T-cell (primary cell): ENCODE measurements at places on chromosomes 13 and 19. TPM values are rescaled to one million over a fixed set of nuclear protein-coding genes. Genes with fewer than 3 reads are reported as not detected.

KCNN1 gene
- not detected for total RNA-seq

RAB3A gene
- 5.0 TPM for total RNA-seq

FBXO17 gene
- total RNA-seq, result 0.46 TPM

MRPS31 gene
- 28.5 TPM for total RNA-seq

RAB11B gene
- 90.3 TPM for total RNA-seq

INSL3 gene
- total RNA-seq, result 4.3 TPM

SIAH3 gene
- 2.4 TPM for total RNA-seq

FCGBP gene
- total RNA-seq, result 12.6 TPM

IL17D gene
- 0.16 TPM for total RNA-seq

GPR12 gene
- not detected for total RNA-seq

CLDND2 gene
- 3.6 TPM for total RNA-seq

UHRF1 gene
- total RNA-seq, result 2.0 TPM

CDX2 gene
- total RNA-seq, result not detected

ZNF331 gene
- 349 TPM for total RNA-seq

GRCh38 chr19:7159105-7159933 is 89.8 kb downstream of the ZNF557 start:
- DNase-seq, result no peak

- no peak for DNase-seq
Observed at GRCh38 chr13:101817898-101818297, 365.4 kb downstream of the ITGBL1 start.

DNA sequence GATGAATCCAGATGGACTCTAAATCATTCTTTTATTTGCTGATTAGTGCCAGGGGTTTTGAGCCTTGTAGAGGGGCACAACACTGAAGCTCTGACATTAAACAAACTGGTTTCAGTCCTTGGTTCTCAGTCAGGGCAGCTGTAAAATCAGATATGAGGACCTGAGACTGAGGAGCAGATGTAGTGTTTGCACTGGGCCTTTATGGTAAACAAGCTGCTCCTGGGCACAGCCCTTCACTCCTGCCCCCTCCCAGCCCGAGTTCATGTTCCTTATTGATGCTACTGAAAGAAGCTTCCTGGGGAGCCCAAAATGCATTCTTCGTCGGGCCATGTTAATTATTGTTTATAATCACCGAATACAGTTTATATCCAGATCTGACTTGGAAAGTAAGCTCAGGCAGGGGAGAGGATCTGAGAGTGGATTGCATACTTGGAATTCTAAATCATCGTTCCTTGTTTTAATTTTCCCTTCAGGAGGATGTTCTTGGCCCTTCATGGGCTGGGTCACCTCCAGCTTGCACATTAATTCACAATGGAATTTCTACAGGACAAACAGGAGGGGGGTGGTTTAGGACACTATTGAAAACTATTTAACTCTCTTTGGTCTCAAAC is 213.5 kb downstream of the FGF9 start:
- DNase-seq, result no peak

GRCh38 chr13:21799671-21800070 is 128.8 kb downstream of the FGF9 start:
- no peak for DNase-seq

DNA sequence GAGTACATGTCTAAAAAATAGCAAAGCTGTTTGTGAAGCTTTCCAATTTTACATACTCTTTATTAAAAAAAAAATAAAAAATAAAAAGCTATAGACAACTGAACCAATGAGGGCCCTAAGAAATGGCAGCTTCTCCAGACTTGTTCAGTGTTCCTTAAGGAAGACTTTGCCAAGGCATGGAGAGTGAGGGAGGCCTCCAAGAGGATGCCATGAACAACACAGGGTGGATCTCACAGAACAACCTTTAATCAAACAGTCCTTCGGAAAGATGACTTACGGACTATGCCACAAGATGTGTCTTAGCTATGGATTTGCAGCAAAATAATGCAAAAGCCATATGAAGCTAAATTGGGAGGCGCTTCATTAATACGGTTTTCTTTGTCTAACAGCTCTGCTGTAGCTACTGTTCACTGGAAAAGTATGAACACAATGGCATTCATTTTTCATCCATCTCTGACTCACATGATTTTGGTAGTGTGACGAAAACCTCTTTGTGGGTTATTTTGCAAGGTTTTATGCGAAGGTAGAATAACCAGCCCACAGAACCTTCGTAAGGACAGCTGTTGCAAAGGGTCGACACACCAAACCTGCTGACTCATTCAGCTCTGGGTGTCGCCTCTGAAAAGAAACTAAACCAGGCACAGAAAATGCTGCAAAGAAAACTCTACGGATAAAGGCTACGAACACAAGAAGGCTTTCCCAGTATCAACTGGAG is 27.7 kb downstream of the EFNB2 start:
- no peak for DNase-seq

DNA sequence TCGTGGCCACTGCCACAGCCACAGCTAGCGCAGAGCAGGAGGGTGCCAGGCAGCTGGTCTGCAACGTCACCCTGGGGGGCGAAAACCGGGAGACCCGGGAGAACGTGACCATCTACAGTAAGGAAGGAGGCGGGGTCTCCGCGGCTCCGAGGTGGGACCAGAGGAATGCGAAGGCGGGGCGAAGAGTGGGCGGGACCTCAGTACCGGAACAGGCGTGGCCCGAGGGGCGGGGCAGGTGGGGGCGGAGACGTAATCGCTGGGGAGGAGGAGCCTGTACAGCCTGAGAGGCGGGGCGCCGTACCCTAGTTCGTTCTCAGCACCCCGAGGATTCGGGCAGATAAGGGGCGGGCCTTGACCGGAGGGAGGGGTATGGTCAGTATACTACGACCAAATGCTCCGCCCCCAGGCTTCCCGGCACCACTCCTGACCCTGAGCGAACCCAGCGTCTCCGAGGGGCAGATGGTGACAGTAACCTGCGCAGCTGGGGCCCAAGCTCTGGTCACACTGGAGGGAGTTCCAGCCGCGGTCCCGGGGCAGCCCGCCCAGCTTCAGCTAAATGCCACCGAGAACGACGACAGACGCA is 2.5 kb downstream of the ICAM5 start:
- DNase-seq, result peak; percentile 42

DNA sequence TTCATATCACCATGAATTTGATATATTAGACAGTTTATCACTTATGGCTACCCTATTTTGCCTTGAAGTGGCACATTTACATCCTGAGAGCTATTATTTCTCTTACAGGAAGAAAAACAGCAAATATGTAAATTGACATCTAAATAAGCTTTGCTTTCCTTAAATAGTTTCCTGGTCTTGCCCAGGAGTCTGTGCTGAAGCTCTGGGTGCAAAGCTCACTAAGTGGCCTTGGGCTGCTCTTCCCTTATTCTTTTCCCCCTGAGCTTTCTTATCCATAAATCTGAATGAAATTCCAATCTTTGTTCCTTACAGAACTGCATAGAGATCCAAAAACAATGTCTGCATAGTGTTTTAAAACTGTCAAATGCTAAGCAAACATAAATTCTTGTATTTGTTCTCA is 56.3 kb downstream of the TNFSF13B start:
- DNase-seq, result no peak

- no peak for DNase-seq
Observed at GRCh38 chr13:76440568-76440967, 445.6 kb downstream of the KCTD12 start.

GRCh38 chr19:32358321-32358720 is 12.9 kb downstream of the ZNF507 start:
- no peak for DNase-seq

DNA sequence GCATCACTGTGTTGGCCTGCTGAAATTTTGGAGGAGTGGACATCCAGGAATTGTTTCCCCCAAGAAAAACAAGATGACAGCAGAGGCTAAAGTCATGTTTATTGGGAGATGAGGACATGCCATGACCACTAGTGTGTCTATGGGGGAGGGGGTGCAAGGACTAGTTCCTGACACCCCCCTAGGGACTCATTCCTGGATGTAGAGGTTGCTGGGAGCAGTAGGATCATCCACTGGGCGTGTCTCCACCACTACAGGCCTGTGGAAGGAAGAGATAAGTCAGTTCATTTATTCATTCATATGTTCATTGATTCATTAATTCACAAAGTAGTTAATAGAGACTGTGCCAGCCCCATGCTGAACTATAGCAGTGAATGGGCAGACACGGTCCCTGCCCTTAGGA is 30.2 kb downstream of the MAP4K1 start:
- no peak for DNase-seq

- DNase-seq, result no peak
Observed at GRCh38 chr19:16213076-16213475, 15.4 kb downstream of the AP1M1 start.
